ENCODE measurements at places on chromosomes 1 and 21. TPM values are rescaled to one million over a fixed set of nuclear protein-coding genes. Genes with fewer than 3 reads are reported as not detected.

Gene SPATC1L
- 27.2 TPM for total RNA-seq

- DNase-seq = peak; percentile 66
These were observed 35.9 kb upstream of the CTTNBP2NL start for GRCh38 chr1:112359961-112360767.

- no peak for DNase-seq
These were observed 86.8 kb upstream of the GCLM start for GRCh38 chr1:93995837-93996536.

Gene FCRLA
- not detected for total RNA-seq

All from endodermal cell (in vitro differentiated cells).